ENCODE measurements at places on chromosomes 13 and 19.
A peak's percentile ranks its signal among the peaks of the same experiment; 100 is the strongest.

DNA sequence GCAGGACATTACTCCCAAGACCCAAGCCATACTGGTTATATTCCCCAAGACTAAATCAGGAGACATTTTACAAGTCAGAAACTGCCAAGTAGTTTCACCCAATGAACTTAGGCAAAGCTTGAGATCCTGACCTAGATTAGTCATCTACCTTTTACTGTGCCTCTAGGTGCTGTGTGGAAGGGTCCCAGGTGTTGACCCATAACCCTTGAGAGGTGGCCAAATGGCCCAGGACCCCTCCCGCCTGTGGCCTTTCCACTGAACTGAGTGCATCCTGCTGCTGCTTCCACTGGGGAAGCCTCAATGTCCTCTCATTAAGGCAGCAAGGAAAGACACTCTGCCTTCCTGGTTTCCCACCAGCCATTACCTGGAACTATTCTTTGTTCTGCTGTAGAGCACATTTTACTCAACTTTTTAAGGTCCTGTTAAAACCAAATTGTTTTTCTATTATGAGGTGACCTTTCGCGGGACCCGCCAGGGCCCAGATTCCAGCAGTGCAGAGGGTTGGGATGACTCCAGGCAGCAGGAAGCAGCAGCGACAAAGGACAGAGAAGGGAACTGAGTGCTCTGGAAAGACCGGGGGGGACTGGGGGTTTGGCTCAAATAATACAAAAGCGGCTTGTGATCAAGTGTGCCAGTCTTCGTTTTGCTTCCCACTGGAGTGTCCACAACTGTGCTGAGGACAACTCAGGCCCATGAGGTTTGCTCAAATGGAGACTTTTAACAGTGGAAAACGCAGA lies 27.1 kb downstream of the ANKRD10 start:
- no peak for DNase-seq

DNA sequence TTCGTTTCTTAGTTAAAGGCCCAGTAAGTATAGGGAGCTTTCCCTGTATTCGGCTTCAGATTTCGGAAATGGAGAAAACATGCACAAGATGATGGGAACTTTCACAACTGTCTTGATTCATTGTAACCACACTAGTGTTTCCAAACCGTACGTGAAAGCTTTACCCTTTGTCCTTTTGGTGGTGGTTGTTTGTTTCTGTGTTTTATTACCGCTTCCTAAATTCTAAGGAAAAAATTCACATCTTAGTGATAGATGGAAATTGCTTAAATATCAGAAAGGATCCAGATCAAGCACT lies 504 bp upstream of the VWA8 start:
- no peak for DNase-seq

DNA sequence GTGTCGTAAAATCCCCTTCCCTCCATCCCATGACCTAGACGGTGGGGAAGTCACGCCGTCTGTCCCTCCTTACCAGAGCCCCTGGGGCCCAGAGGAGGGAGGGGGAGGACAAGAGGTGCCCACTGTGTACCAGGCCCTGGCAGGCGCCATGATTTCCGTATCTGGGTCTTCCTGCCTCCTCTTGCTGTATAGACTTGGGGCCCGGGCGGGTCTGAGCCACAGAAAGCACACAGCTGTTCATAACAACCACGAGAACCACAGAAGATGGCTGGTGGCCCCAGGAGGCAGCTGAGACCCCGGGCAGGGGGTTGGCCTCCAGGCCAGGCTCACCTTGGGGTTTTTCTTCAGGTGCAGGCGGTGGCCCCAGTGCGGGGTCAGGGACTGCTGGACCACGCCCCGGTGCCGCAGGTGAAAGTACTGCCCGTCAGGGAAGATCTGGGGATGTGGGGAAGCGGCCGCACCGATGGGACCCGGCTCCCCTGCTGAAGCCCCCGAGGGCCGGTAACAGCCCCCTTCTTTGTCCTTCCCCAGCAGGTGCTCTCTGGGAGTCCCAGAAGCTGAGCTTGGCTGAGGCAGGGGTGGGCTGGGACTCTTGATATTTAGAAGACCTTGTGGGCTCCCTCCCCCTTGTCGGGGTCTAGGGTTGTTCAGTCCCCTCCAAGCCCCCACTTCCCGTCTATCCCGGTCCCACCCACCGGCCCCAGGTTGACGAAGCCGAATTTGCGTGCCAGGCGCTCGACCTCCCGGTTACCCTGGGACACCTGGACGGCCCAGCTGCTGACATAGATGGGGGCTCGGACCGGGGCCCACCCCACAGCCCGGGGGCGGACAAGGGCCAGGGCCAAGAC lies 463 bp downstream of the PCSK4 start:
- DNase-seq = peak; percentile 51

DNA sequence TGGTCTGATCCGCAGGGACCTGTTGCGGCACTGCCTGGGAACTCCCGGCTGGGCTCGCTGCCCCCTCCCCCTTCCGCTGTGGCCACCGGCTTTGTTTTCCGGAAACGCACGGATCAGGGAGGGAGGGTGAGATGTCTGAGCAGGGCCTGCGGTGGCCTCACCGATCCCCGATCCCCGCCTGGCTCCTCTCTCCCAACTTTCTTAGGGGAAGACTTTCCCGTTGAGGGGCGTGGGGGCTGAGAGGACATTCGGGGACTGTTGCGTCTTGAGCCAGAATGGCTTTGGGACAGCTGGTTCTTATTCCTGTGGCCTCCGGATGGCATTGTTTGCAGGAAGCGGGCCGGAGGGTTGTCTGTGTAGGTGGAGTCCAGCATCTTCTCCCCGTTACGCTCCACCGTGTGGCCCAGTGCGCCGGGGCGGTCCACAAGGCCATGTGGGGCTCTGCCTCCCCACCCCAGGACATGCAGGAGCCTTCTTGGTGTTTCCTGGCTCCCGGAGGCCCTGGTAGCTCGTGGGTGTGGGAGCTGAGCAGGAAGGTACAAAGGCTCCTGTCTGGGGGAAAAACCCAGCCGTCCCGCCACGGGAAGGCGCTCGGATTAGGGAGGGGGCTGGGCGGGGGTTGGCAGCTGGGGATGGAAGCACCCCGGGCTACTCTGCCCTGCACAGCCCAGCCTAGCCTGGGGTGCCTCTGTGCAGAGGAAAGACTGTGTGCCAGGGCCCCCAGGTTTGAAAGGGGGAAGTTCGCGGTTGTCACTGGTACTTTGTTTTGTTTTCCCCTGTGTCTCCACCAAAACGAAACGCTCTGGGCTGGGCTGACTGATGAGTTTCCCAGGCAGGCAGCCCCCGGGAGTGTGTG lies 1.3 kb downstream of the CSNK1G2 start:
- peak; percentile 84 for DNase-seq

DNA sequence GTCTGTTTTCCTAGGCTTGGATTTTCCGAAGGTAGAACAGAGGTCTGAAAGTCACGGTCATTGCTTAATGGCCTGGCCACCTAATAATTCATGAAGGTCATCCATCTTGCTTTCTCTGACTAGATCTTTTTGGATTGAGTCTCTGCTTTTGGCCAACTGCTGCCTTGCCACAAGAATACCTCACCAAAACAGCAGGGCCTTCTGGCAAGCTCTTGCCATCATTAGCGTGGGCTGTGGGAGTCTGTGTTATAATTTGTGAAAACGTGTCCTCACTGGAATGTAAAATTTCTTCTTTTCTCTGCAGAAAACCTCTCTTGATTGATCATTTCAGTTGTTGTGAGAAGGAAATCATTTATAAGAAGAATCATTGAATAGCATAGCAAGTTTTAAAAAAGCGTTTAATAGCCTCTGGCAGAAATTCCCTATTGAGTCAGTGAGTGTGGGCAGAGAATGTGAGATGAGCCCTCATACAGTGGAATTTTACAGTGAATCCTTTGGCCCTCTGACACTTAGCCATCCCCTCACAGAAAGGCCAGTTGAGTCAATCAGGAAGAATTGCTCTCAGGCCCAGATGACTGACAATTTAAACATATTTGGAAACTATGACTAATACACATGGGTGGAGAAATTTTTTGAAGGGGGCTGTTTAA lies 43.2 kb upstream of the ERICH6B start:
- no peak for DNase-seq

DNA sequence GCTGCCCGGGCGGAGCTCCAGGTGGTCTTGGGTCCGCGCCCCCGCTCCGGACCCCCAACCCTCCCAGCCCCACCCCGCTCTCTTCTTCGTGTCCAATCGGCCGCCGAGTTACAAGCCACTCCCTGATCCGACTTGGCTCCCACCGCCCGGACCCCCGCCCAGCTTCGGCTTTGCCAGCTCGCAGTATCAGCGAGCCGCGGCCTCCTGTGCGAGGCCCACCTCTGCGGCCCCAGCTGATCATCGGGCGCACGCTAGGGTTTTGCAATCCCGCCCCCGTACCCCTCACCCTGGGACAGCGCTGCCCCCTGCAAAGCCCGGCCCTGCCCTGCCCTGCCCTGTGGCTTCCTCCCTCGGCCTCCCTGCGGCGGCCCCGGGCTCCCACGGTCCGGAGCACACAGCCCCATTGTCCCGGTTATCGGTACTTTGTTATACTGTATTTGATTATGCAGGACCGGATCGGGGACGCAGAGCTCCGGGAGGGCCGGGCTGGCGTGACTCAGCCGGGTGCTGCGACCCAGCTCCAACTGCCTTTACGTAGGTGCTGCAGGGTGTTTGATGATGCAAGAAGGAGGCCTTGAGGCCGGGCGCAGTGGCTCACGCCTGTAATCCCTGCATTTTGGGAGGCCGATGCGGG lies 598 bp upstream of the LPAR2 start:
- DNase-seq = no peak

DNA sequence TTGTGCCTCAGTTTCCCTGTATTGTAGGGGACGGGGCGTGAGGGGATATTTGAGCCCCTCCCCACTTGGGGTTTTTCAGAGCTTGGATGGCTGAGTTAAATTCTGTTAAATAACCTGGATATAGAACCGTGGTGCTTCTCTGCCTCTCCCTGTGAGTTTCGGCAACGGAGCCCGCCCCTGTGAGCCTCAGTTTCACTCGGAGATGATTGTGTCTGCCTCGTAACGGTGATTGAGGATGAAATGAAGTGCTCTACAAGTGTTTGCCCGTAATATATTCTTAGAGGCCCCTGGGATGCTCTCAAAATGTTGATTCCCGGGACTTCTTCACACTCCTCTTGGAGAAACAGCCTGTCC lies 509 bp downstream of the KXD1 start:
- DNase-seq = no peak

GRCh38 chr19:38079926-38080380 lies 144.1 kb downstream of the DPF1 start:
- DNase-seq = no peak

GRCh38 chr13:42981317-42981716 lies 10.7 kb downstream of the EPSTI1 start:
- DNase-seq = no peak

DNA sequence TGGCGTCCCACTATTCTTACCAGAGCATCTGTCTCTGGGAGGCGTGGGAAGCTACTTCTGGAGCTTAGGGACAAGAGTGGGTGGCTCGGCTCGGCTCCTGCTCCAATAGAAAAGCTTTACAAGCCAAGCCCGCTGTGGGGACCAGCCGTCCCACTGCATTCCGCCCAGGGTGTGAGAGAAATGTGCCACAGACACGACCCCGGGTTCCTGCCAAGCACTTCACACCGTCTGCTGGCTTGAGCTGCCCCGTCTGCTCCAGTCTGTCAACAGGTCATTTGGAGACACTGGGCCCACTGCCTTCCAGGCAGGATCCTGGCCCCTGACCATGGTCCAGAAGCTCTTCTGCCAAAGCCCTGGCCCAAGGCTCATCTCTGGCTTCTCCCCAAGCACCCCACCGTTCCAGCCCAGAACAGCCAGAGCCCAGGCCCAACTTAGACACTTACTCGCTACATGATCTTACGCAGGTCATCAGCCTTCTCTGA lies 6.5 kb upstream of the FKRP start:
- peak; percentile 52 for DNase-seq

GRCh38 chr13:47038188-47038587 lies 141.3 kb upstream of the HTR2A start:
- DNase-seq = no peak

DNA sequence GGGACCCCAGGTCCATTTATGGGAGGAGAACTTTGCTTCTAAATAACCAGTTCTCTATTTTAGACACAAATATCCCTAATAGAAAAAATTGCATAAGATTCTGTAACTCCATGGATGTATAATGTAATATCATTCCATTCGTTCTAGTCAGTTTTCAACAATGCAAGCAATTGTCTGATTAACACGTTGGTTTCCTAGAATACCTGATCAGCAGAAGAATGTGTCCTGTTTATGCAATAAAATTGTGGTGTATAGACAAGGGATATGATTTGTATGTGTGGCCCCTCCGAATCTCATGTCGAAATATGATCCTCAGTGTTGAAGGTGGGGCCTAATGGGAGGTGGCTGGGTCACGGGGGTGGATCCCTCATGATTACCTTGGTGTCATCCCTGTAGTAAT lies 62.1 kb downstream of the RUBCNL start:
- DNase-seq = no peak

GRCh38 chr19:44957526-44957925 lies 2.3 kb downstream of the CLPTM1 start:
- DNase-seq = no peak

DNA sequence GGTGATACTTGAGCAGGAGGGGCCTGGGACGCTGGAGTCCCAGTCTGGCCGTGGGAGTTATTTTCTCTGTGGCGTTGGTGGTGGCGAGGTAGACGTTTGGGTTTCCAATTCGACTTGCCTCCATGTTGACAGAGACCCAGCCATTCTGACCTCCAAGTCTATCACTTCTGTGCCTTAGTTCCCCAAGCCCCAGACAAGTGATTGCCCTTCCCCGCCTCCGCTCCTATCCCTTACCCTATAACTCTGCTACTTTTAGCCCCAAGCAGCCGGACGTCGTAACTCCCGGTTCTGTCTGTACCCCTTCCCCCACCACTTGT lies 549 bp downstream of the TIMM50 start:
- DNase-seq = no peak

GRCh38 chr19:54692298-54692615 lies 29.5 kb downstream of the LILRB4 start:
- DNase-seq = no peak

GRCh38 chr19:4598712-4599111 lies 39.2 kb upstream of the SEMA6B start:
- no peak for DNase-seq

DNA sequence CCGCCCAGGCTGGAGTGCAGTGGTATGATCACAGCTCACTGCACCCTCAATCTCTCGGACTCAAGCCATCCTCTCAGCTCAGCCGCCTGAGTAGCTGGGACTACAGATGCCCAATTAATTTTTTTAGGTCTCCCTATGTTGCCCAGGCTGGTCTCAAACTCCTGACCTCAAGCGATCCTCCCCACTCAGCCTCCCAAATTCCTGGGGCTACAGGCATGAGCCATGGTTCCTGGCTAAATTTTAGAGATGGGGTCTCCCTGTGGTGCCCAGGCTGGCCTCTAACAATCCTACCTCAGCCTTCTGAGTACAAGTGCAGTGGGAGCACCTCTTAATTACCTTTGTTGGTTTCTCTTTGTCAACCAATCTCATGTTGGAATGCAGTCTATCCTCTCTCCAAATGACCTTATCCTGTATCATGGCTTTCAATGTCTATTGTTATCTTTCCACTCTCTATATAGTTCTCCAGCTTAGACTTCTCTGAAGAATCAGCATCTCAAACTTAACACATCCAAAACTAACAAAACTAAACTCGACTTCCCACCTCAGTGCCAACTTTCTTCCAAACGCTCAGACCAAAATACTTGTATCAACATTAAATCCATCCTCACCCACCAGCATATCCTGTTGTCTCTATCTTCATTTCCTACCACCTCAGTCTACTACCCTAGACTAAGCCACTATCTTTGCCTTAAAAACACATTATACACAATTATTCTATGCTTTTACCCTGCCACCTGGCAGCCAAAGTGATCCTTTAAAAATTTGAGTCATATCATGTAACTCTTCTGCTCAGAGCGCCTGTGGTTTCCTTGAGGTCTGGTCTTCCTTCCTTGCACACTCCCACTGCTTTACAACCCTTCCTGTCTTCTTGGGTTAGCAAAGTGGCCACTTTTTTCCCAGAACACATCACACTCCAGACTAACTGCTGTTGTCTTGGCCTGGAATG lies 6.7 kb downstream of the TPT1 start:
- peak; percentile 46 for DNase-seq

GRCh38 chr13:45564133-45564776 lies 51.3 kb downstream of the ERICH6B start:
- no peak for DNase-seq
